ENCODE measurements at places on chromosomes 5 and 9.
A peak's percentile ranks its signal among the peaks of the same experiment; 100 is the strongest.

GRCh38 chr5:3599226-3600105, 3.8 kb downstream of the IRX1 start:
- no peak for DNase-seq

DNA sequence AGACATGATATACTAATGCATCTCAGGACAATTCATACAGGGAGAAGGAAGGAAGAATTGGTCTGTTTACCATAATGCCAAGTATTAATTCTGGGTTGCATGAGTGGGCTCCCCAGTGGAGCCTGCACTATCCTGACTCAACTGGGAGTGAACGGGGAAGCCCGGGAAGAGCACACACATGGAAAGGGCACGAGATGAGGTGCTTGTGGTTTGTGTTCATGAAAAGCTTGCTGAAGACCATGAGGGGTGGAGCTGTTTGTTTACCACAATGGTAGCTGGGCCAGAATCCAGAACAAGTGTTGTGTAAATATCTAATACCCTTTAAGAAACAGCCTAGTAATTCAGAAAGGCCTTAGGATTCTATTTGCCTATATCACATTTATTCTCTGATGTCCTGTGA, 44.6 kb downstream of the POC5 start:
- no peak for DNase-seq

- DNase-seq, result no peak
Observed at GRCh38 chr5:120527251-120527650, 63.2 kb downstream of the PRR16 start.

- DNase-seq, result peak; percentile 43
Observed at GRCh38 chr9:33817327-33818166, 587 bp downstream of the UBE2R2 start.

GRCh38 chr5:150377964-150378694, 20.6 kb downstream of the TCOF1 start:
- no peak for DNase-seq

DNA sequence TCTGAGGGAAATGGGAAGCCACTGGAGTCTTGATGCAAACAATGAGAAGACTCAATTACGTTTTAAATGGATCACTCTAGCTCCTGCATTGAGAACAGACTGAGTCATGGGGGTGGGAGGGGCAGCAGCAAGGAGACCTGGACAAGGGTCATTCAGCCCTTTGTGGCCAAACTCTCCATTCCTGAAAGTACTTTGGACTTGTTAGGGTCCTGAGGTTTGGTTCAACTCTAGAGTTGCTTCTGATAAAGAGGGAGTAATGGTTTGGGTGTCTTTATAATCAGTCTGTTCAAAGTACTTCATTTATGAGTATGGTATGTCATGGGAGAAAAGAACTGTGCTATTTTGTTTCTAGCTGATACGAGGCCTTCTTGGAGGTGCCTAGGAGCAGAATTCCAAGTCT, 67.7 kb upstream of the SMIM32 start:
- DNase-seq, result no peak

DNA sequence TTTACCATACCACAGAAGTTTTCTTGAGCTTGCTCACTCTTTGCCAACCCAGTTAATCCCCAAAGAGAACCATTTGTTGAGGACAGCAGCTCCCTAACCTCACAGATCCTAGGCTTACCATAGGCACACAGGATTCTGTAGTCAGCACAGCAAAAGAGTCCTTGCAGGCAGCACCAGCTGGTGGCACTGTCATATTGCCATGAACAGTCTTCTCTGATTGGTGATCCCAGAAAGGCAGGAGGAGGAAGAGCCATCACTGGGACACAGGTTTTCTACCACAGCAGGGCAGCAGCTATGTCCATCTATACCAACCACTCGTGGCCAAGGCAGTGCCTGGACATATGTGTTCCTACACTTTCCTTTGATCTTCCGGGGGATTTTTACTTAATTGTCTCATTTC, 297.1 kb upstream of the CD180 start:
- no peak for DNase-seq

DNA sequence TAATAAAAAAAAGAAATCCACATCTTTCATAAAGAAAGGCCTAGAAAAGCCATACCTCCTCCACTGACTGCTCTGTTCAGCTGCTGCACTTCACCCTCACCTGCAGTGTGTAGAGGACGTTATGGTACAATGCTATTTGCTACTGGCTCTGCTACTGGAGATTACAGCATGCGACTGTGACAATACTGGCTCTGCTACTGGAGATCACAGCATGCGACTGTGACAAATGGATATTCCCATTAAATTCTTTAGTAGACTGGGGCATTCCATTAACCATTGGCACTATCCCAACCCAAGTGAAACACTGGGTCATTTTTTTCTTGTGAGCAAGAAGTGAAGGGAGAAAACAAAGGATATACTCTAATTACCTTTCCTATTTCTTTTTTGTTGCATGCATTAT, 1063.5 kb upstream of the DMAC1 start:
- no peak for DNase-seq

DNA sequence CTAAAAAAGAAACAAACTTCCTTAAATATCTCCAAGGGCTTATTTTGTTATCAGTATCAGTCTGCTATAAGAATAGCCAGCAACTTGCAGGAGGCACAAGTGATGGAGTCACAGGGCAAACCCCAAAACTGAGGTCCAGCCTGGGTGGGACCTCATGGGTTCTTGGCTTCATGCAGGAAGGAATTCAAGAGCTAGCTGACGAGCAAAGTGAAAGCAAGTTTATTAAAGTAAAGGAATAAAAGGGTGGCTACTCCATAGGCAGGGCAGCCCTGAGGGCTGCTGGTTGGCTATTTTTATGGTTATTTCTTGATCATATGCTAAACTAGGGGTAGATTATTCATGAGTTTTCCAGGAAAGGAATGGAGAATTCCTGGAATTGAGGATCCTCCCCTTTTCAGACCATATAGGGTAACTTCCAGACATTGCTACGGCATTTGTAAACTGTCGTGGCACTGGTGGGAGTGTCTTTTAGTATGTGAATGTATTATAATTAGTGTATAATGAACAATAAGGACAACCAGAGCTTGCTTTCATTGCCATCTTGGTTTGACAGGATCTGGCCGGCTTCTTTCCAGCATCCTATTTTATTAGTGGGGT, 231.9 kb downstream of the ADAMTSL1 start:
- DNase-seq, result no peak

Measured in activated gamma-delta T cell treated with Interleukin-2 at 50 U/mL for 16 hours (primary cell).